ENCODE measurements at places on chromosomes 4 and X. TPM values are rescaled to one million over a fixed set of nuclear protein-coding genes. Genes with fewer than 3 reads are reported as not detected.

GRCh38 chr4:15510961-15511360 lies 41.3 kb downstream of the CC2D2A start:
- H3K4me1 ChIP-seq: peaks cover 4% of the 10 kb centered on the region
- no peaks in the 10 kb centered on the region for H3K27me3 ChIP-seq
- no peak overlapping the region for H3K27ac ChIP-seq
- H3K4me3 ChIP-seq: no peak overlapping the region
- DNase-seq: no peak
- no peaks in the 10 kb centered on the region for H3K36me3 ChIP-seq

DNA sequence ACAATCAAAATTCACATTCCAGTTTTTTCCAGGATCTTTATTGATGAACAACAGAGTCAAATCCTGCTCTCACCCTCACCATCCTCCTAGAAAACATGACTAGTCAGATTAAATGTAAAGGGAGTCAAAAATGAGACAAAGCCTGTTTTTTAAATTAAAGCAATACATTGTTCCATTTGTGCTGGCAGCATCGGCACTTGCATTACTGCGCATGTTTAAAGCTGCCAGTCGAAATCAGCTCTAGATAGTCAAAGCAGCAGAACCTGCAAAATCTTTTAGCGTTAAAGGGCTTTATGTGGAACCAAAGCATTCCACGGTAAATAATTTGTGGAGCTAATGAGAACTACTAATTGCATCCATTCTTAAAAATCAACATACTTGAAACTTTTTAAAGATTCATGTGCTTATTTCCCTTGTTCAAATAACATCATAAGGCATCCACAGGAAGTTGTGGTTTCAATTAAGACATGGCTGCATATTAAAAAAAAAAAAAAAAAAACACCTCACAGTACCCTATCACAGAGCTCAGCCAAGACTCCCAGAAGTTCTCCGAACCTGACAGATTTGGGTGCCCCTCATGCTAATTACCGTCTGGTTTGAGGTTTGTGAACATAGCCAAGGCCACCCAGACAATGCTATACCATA lies 82.2 kb downstream of the SH3KBP1 start:
- no peaks in the 10 kb centered on the region for H3K27me3 ChIP-seq
- H3K27ac ChIP-seq: peak overlapping the region; percentile 60
- peaks cover 23% of the 10 kb centered on the region for H3K36me3 ChIP-seq
- DNase-seq: no peak
- peak overlapping the region; percentile 17 for H3K4me3 ChIP-seq
- H3K4me1 ChIP-seq: peaks cover 49% of the 10 kb centered on the region

DNA sequence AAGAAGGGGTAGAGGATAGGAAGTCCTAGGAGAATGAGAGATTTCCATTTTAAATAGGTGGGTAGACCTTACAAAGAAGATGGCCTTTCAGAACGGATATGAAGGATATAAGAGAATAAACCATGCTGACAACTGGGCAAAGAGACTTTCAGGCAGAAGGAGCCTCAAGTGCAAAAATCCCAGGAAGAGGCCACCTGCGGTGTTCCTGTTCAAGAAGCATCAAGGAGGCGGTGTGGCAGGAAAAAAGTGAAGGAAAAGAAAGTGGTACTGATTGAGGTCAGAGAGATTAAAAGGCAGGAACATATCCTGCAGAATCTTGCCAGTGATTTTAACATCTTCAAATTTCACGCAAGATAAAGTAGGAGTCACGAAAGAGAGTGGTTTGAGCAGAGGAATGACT lies 172.0 kb downstream of the FSTL5 start:
- no peak overlapping the region for H3K27ac ChIP-seq
- H3K36me3 ChIP-seq: no peaks in the 10 kb centered on the region
- H3K27me3 ChIP-seq: no peaks in the 10 kb centered on the region
- no peak for DNase-seq

- H3K36me3 ChIP-seq: no peaks in the 10 kb centered on the region
- no peaks in the 10 kb centered on the region for H3K27me3 ChIP-seq
- no peak overlapping the region for H3K27ac ChIP-seq
- no peak for DNase-seq
- no peak overlapping the region for H3K4me3 ChIP-seq
- H3K4me1 ChIP-seq: no peaks in the 10 kb centered on the region
Observed at GRCh38 chr4:156598138-156598681, 373.4 kb downstream of the PDGFC start.

- H3K27me3 ChIP-seq: no peaks in the 10 kb centered on the region
- H3K4me3 ChIP-seq: peak overlapping the region; percentile 75
- peak; percentile 35 for DNase-seq
- peak overlapping the region; percentile 85 for H3K27ac ChIP-seq
Observed at GRCh38 chr4:88320780-88321373, 36.5 kb upstream of the PPM1K start.

- H3K4me1 ChIP-seq: no peaks in the 10 kb centered on the region
- H3K36me3 ChIP-seq: peaks cover 12% of the 10 kb centered on the region
- no peak overlapping the region for H3K27ac ChIP-seq
Observed at GRCh38 chr4:88629826-88630225, 37.5 kb downstream of the HERC3 start.

DNA sequence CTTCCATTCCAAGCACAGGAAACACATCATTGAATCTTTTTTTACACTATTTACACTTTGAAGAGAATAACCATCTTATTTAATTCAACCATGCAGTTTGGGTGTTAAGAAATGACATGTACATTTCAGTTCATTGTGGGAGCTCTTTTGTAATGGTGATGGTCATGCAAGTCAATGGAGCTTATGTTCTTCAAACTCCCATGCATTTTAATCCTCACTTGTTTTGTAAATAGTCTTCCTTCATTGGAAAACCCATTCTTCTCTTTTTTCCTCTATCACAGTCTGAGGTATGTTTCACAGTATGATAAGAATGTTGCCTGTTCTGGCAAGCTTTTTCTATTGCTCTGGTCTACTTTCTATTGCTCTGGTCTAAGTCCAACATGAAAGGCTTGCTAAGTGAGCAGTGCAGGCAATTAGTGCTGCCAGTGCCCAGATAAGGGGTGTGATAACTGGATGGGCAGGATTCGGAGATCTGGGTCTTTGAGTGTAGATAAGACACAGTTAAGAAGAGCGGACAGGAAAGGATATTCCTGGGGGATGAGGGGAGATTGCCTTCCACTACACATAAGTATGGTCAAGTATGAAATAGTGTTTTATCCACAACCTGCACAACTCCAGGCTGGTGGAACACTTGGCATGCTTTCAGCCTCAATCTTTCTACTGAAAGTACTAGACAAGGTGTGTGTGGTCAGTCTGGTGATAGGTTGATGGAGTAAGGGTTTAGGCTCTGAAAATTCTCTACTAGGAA lies 17.1 kb downstream of the AFP start:
- no peak for DNase-seq
- H3K4me1 ChIP-seq: no peaks in the 10 kb centered on the region
- H3K27ac ChIP-seq: no peak overlapping the region
- H3K36me3 ChIP-seq: no peaks in the 10 kb centered on the region
- H3K27me3 ChIP-seq: no peaks in the 10 kb centered on the region

GRCh38 chr4:159204566-159204965 lies 101.7 kb downstream of the RAPGEF2 start:
- no peaks in the 10 kb centered on the region for H3K27me3 ChIP-seq
- DNase-seq: no peak
- H3K36me3 ChIP-seq: no peaks in the 10 kb centered on the region
- peaks cover 41% of the 10 kb centered on the region for H3K4me1 ChIP-seq
- H3K4me3 ChIP-seq: no peak overlapping the region
- no peak overlapping the region for H3K27ac ChIP-seq

DNA sequence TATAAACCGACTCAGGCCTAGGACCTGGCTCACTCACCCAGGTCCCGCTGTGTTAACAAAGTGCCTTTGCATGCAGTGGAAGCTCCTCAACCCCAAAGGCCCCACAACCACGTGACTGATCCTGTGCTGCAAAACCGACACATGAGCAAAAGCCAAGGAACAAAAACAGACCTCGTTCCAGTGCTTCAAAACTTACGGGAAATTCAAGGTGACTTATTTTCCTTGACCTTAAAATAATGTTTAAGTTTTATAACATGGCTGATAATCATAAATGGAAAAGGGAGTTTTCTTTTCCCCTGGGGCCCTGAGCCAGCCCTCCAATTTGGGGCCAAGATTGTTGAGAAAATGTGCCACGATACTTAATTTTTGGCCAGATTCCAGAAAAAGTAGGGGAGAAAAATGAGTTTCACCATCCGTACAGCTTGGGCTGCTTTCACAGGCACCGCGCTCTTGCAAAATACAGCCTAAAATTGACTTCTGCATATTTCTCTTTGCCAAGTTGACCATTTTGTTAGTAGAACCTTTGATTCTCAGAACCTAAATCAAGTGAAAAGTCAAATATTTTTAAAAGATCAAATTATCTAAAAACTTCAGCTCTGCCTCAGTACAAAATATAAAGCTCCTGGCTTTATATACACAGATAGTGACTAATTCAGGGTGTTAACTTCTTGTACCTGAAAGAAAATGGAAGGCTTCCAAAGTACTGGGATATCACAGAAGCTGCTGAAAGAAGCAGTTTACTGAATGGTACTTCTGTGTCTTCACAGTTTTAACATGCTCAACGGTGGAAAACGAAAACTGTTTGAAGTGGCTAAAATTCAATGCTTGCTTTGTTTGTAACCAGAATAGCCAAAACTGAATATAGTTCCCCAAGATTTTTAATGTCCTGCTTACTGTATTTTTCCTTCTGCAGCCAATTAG lies 93.8 kb downstream of the APBB2 start:
- H3K27ac ChIP-seq: no peak overlapping the region
- H3K27me3 ChIP-seq: no peaks in the 10 kb centered on the region
- no peak for DNase-seq
- H3K4me1 ChIP-seq: no peaks in the 10 kb centered on the region

DNA sequence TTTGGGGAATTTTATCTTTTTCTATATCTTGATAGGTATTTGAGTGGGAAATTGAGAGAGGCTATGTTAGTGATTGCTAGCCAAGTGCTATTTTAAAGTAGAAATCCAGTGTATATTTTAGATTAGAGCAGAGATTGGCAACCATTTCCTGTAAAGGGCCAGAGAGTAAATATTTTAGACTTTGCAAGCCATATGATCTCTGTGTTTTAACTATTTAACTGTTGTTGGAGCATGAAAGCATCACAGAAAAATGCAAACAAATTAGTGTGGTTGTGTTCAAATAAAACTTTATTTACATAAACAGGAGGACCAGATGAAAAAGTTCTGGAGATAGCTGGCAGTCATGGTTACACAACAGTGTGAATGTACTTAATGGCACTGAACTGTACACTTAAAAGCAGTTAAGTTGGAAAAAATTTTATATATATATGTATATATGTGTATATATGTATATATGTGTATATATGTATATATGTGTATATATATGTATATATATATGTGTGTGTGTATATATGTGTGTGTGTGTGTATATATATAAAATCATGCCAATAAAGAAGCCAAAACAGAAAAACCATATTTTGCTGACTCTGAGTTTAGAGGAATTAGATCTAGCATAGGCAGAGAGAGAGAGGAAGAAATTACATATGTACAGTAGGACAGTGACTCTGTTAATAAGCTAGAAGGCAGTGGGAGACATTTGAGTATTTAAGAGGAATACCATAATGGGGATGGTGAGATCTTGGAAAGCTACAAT lies 83.4 kb downstream of the TMEM164 start:
- H3K27ac ChIP-seq: peak overlapping the region; percentile 33
- no peak for DNase-seq
- H3K4me1 ChIP-seq: peaks cover 23% of the 10 kb centered on the region

DNA sequence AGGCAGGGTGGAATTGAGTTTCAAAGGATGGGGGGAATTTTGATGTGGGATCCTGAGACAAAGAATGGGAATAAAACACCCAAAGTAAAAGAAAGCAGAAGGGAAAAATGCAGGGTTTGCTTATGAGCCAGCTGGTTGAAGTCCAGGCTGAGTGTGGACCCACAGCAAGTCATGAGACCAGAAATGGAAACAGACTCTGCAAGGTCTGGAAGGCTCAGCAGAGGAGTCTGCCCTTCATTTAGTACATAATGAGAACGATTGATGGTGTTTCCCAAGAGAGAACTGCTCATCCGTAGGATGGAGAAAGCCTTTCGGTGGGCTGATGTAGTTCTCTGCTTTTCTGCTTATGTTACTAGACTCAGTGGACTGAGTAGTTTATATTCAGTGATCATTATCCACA lies 259.1 kb downstream of the C4orf33 start:
- no peak for DNase-seq
- no peaks in the 10 kb centered on the region for H3K27me3 ChIP-seq
- no peaks in the 10 kb centered on the region for H3K36me3 ChIP-seq
- no peak overlapping the region for H3K4me3 ChIP-seq
- no peak overlapping the region for H3K27ac ChIP-seq

GRCh38 chrX:16462912-16463311 lies 187.0 kb upstream of the S100G start:
- no peak for DNase-seq
- H3K4me3 ChIP-seq: no peak overlapping the region
- no peaks in the 10 kb centered on the region for H3K36me3 ChIP-seq
- H3K27me3 ChIP-seq: peaks cover 1% of the 10 kb centered on the region
- no peak overlapping the region for H3K27ac ChIP-seq

DNA sequence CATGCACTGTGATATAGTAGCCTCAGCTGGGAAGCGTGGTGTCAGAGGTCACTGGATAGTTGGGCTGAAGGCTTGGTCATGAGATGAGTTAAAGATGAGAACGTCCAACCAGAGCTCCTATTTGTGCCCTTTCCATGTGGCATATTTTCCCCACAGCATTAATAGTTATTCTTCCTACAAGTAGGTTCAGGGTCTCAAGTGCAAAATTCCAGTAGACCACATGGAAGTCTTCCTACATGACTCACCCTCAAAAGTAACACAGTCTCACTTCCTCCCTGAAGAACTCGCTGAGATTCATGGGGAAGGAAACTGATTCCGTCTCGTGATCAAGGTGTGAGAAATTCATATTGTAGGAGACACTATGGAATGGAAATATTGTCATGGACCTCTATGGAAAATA lies 1212.5 kb upstream of the PRKX start:
- no peak for DNase-seq
- H3K36me3 ChIP-seq: no peaks in the 10 kb centered on the region
- H3K4me3 ChIP-seq: no peak overlapping the region
- H3K27ac ChIP-seq: no peak overlapping the region
- H3K4me1 ChIP-seq: no peaks in the 10 kb centered on the region
- H3K27me3 ChIP-seq: no peaks in the 10 kb centered on the region

GRCh38 chrX:145687146-145687545 lies 130.5 kb upstream of the SLITRK2 start:
- H3K4me3 ChIP-seq: no peak overlapping the region
- DNase-seq: no peak
- H3K27me3 ChIP-seq: no peaks in the 10 kb centered on the region
- no peak overlapping the region for H3K27ac ChIP-seq
- H3K4me1 ChIP-seq: no peaks in the 10 kb centered on the region

GRCh38 chr4:6999172-7000086 lies 43.7 kb upstream of the TADA2B start:
- peak; percentile 30 for DNase-seq
- H3K27ac ChIP-seq: peak overlapping the region; percentile 72
- no peaks in the 10 kb centered on the region for H3K27me3 ChIP-seq
- peaks cover 63% of the 10 kb centered on the region for H3K36me3 ChIP-seq

- no peak overlapping the region for H3K4me3 ChIP-seq
- no peak overlapping the region for H3K27ac ChIP-seq
- no peak for DNase-seq
- peaks cover 13% of the 10 kb centered on the region for H3K4me1 ChIP-seq
- H3K36me3 ChIP-seq: peaks cover 45% of the 10 kb centered on the region
Observed at GRCh38 chrX:70338290-70338689, 48.4 kb downstream of the KIF4A start.

FAT4 gene
- total RNA-seq: not detected

PRRG1 gene
- not detected for total RNA-seq

KLKB1 gene
- not detected for total RNA-seq

DMRTC1B gene
- total RNA-seq: not detected

TMEM184C gene
- 22.0 TPM for total RNA-seq

ADRA2C gene
- not detected for total RNA-seq

LGI2 gene
- total RNA-seq: not detected

All from activated T-helper 2 cell treated with anti-CD3 and anti-CD28 coated beads, Interferon-gamma antibody, Interleukin-2, Interleukin-4, amounts not matched to agents 10 μg/mL and 5 μg/mL and 100 μg/mL, durations not matched to agents 14 hours and 24 hours and 36 hours (primary cell).